SJSA1 (cell line): ENCODE measurements at places on chromosomes 6 and 20. TPM values are rescaled to one million over a fixed set of nuclear protein-coding genes. Genes with fewer than 3 reads are reported as not detected.

- H3K27me3 ChIP-seq, result no peaks in the 10 kb centered on the region
- H3K27ac ChIP-seq, result no peak overlapping the region
- no peaks in the 10 kb centered on the region for H3K36me3 ChIP-seq
- no peak overlapping the region for H3K4me3 ChIP-seq
- no peak for DNase-seq
- no peaks in the 10 kb centered on the region for H3K4me1 ChIP-seq
Measured at GRCh38 chr6:55652429-55652828, 73.4 kb upstream of the HMGCLL1 start.

- H3K4me3 ChIP-seq, result no peak overlapping the region
- no peak overlapping the region for H3K27ac ChIP-seq
- no peaks in the 10 kb centered on the region for H3K27me3 ChIP-seq
Measured at GRCh38 chr20:45087097-45087790, 13.7 kb downstream of the KCNS1 start.

- peaks cover 21% of the 10 kb centered on the region for H3K4me1 ChIP-seq
- peak; percentile 49 for DNase-seq
- no peak overlapping the region for H3K4me3 ChIP-seq
- H3K36me3 ChIP-seq, result no peaks in the 10 kb centered on the region
Measured at GRCh38 chr6:9126878-9127560, 691.7 kb upstream of the SLC35B3 start.

GRCh38 chr6:6495851-6496250 is 92.7 kb upstream of the LY86 start:
- no peaks in the 10 kb centered on the region for H3K4me1 ChIP-seq
- no peak for DNase-seq
- no peak overlapping the region for H3K4me3 ChIP-seq
- H3K27me3 ChIP-seq, result no peaks in the 10 kb centered on the region; the same call in 1 of the 2 replicates
- H3K36me3 ChIP-seq, result no peaks in the 10 kb centered on the region
- H3K27ac ChIP-seq, result no peak overlapping the region

The PTCHD4 gene
- total RNA-seq, result 1.4 and 2.9 TPM in 2 replicates

DNA sequence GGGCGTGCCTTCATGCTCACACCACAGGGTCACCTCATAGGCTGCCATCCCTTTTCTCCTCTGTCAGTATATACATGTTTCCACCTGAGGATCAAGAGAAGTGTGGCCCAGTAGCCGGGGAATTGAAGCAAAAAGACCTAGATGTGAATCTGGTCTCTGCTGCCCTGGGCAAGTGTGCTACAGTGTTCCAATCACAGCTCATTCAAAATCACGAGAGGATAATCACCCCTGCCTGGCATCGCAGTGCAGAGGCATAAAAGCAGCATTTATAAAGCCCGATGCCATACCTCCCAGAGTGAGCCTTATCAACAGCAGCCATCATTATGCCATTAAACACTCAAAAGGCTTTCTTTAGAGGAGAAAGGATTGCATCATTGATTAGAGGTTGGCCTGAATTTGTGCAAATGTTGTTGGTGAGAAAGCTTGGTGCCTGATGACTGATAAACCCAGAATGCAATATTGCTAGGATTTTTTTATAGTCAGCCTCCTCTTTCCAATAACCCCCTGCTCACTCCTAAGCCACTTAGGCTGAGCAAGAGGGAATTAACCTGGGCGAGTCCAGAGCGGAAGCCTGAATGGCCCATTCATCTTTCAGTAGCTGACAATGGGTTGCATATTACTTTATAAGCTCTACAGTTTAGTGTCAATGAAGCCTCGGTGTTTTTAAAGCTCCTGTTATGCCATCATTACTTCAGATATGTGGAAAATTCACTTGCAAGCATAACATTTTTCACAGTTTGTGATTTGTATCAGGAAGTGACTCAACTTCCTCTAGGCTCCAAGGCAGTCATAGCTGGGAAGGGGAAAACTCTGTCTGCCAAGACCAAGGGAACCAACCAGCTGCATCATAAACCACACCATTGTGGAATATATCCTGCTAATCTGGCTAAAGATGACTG is 92.5 kb upstream of the NXT1 start:
- H3K4me1 ChIP-seq, result peaks cover 46% of the 10 kb centered on the region
- peak overlapping the region; percentile 71 for H3K27ac ChIP-seq
- DNase-seq, result peak; percentile 62
- no peaks in the 10 kb centered on the region for H3K27me3 ChIP-seq
- H3K4me3 ChIP-seq, result no peak overlapping the region
- no peaks in the 10 kb centered on the region for H3K36me3 ChIP-seq

- H3K36me3 ChIP-seq, result no peaks in the 10 kb centered on the region
- no peaks in the 10 kb centered on the region for H3K27me3 ChIP-seq
- no peak overlapping the region for H3K4me3 ChIP-seq
- H3K27ac ChIP-seq, result no peak overlapping the region
- DNase-seq, result no peak
- 0 out of 2 replicates have a peak, but pooled peaks cover 6% of the 10 kb centered on the region for H3K4me1 ChIP-seq
Measured at GRCh38 chr20:11130554-11131166, 456.9 kb upstream of the JAG1 start.

DNA sequence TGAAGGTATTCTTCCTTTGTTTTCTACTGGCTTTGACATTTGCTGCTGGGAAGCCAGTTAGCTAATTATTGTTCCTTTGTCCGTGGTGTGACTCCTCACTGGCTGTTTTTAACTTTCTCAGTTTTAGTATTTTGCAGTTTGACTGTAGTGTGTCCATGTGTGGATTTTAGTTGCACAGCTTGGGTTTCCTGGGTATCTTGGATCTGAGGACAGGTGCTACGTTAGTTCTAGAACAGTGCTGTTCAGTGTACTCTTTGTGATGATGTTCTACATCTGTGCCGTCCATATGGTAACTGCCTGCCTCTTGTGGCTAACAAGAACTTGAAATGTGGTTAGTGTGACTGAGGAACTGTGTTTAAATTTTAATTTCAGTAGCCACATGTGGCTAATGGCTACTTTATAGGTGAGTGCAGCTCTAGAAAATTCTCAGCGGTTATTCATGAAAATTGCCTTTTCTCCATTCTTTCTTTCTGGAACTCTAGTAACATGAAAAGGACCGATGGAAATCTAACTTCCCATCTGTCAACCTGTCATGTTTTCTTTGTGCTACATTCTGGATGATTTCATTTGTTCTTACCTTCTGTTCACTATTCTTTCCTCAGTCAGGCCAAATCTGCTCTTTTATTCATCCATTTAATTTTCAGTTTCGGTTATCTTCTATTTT is 7.4 kb downstream of the SNX9 start:
- DNase-seq, result no peak
- peaks cover 3% of the 10 kb centered on the region; the same call in 1 of the 2 replicates for H3K36me3 ChIP-seq
- peaks cover 33% of the 10 kb centered on the region for H3K4me1 ChIP-seq
- H3K27me3 ChIP-seq, result no peaks in the 10 kb centered on the region
- no peak overlapping the region for H3K27ac ChIP-seq
- H3K4me3 ChIP-seq, result no peak overlapping the region

- no peaks in the 10 kb centered on the region for H3K27me3 ChIP-seq
- H3K4me3 ChIP-seq, result no peak overlapping the region
- DNase-seq, result no peak
- H3K4me1 ChIP-seq, result no peaks in the 10 kb centered on the region
- no peak overlapping the region for H3K27ac ChIP-seq
- H3K36me3 ChIP-seq, result no peaks in the 10 kb centered on the region
Measured at GRCh38 chr20:46703435-46703834, 6.0 kb upstream of the SLC2A10 start.

The PRSS16 gene
- total RNA-seq, result not detected in 2 replicates

DNA sequence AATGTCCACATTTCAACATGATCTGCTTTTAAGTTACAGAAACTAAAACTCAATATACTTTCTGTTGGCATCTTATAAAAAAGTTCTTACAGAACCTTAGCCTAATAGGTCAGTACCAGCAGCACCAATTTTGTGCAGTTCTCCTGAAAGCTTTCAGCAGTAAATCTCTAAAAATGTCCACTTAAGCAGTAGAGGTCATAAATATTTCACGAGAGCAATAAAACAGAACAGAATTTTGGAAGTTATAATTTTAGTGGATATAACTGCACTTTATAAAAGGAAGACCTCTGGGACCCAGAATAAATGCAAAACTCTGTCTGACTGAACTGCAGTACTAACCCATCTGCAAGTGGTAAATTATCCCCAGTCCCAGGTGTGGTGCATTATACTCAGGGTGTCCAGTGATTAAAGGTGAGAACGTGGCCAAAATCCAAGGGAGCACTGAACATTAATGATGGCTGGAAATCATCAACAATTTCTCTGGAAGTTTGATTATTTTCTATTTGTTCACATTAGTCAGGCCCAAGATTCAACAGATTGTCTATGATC is 172.6 kb upstream of the RSPO3 start:
- H3K36me3 ChIP-seq, result no peaks in the 10 kb centered on the region
- H3K27me3 ChIP-seq, result peaks cover 4% of the 10 kb centered on the region; the same call in 1 of the 2 replicates
- no peak overlapping the region for H3K4me3 ChIP-seq

The SAMD5 gene
- 16.2 and 21.5 TPM in 2 replicates for total RNA-seq

The MAP7 gene
- 0.11 TPM in 1 of 2 replicates, not detected in the other for total RNA-seq

DNA sequence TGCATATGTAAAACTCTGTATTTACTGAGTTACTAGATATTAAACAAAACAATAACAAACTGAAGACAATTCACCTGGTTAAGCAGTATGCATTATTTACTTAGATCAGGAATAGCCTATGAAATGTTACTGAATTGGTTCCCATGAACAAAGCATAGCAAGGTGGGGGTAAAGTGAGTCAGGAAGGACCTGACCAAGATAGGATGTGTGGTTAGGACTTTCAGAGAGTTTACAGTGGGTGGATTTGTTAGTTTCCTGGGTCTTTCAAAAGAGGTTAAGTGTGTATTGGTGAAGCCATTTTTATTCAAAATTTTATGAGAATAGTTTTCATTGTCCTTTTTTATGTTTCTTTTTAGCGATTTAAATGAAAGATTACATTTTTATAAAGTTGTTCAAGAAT is 32.9 kb downstream of the TBPL1 start:
- peaks cover 64% of the 10 kb centered on the region for H3K36me3 ChIP-seq
- no peaks in the 10 kb centered on the region for H3K27me3 ChIP-seq
- H3K4me1 ChIP-seq, result peaks cover 36% of the 10 kb centered on the region
- H3K27ac ChIP-seq, result no peak overlapping the region

DNA sequence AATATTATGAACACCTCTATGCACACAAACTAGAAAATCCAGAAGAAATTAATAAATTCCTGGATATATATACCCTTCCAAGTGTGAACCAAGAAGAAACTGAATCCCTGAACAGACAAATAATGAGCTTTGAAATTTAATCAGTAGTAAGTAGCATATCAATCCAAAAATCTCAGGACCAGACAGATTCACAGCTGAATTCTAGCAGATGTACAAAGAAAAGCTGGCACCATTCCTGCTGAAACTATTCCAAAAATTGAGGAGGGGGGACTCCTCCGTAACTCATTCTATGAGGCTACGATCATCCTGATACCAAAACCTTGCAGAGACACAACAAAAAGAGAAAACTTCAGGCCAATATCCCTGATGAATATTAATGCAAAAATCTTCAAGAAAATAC is 67.0 kb upstream of the PDE7B start:
- H3K36me3 ChIP-seq, result no peaks in the 10 kb centered on the region
- no peak overlapping the region for H3K27ac ChIP-seq
- H3K4me1 ChIP-seq, result no peaks in the 10 kb centered on the region
- no peaks in the 10 kb centered on the region for H3K27me3 ChIP-seq
- H3K4me3 ChIP-seq, result no peak overlapping the region

The TNF gene
- total RNA-seq, result not detected in 2 replicates

DNA sequence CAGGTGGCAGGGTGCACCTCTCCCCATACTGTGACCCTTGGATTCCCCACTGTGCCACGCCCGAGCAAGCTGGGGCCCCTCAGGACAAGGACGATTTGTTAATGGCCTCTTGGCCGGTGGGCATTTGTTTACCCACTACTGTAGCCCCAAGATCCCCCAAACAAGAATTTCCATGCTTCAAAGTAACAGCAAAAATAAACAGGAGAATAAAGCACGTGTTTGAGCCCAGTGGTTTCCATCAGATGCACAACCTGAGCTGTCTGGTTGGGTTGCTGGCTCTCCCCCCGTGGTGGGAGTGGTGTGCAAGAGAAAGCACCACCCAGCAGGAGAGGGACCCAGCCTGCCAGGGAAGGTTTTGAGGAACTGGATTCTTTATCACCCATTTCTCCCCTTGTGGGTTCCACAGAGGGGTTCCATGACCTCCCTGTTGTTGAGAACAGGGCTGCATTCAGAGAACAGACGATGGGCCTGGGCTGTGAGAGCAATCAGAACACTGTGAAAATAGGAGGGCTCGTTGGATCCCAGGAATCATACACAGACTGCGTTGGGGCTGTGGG is 4.8 kb downstream of the CD93 start:
- no peak overlapping the region for H3K27ac ChIP-seq
- no peak for DNase-seq
- no peak overlapping the region for H3K4me3 ChIP-seq
- no peaks in the 10 kb centered on the region for H3K36me3 ChIP-seq
- H3K4me1 ChIP-seq, result no peaks in the 10 kb centered on the region

- no peak for DNase-seq
- H3K4me1 ChIP-seq, result peaks cover 43% of the 10 kb centered on the region
- no peaks in the 10 kb centered on the region for H3K27me3 ChIP-seq
- H3K36me3 ChIP-seq, result no peaks in the 10 kb centered on the region
- H3K4me3 ChIP-seq, result no peak overlapping the region
- H3K27ac ChIP-seq, result peak overlapping the region; percentile 58
Measured at GRCh38 chr6:139882977-139883728, 508.7 kb upstream of the CITED2 start.

DNA sequence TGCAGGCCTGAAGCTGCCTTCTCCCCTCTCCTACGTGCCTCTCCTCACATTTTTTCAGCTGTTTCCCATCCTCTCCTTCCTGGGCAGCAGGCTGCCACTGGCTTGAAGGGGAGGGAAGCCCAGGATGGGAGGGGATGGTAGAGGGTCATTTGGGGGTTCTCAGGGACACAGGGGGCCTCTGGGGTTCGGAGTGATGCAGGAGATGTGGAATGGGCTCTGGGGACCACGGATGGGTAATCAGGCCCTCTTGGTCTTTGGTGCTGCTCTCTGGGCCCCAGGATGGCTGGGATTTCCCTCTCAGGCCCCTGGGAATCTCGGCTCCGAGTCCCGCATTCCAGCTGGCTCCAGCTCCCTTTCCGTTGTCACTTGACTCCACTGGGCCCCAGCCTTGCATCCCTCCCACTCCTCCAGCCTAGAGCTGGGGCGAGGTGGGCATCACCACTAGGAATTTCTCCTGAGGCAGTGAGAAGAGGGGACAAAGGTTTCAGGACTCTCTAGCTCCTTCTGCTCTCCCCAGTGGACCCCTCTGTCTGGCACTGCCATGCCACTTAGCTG is 2.0 kb upstream of the DDR1 start:
- H3K27ac ChIP-seq, result no peak overlapping the region
- H3K36me3 ChIP-seq, result no peaks in the 10 kb centered on the region
- no peak overlapping the region for H3K4me3 ChIP-seq
